ENCODE measurements at places on chromosomes 2 and 18.

GRCh38 chr2:112155331-112156151, 17.4 kb downstream of the FBLN7 start:
- peak overlapping the region; percentile 22 for H3K4me3 ChIP-seq
- H3K27ac ChIP-seq: no peak overlapping the region
- H3K27me3 ChIP-seq: no peaks in the 10 kb centered on the region
- no peaks in the 10 kb centered on the region for H3K36me3 ChIP-seq
- DNase-seq: peak; percentile 36

GRCh38 chr18:54004828-54005227, 219.6 kb downstream of the MBD2 start:
- no peaks in the 10 kb centered on the region for H3K27me3 ChIP-seq
- H3K36me3 ChIP-seq: no peaks in the 10 kb centered on the region
- H3K4me1 ChIP-seq: no peaks in the 10 kb centered on the region
- no peak for DNase-seq
- H3K4me3 ChIP-seq: no peak overlapping the region

DNA sequence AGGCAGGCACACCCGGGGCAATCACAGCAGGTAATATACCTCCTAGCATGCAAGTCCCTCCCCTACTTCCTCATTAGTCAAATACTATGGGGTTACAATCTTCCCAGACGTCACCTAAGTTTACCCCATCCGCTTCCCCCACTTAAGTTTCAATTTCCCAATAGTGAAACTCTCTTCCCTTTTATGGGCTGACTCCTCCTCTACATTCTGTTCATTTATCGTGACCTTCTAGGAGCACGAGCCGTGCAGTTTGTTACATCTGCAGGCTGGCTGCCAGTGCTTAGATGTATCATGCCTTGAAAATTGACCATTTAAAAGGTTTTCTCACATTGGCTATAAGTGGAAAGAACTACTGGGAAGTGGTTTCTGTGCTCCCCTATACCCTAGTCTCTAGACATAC, 1357.8 kb upstream of the CRIM1 start:
- DNase-seq: no peak
- no peak overlapping the region for H3K4me3 ChIP-seq
- H3K4me1 ChIP-seq: no peaks in the 10 kb centered on the region

GRCh38 chr18:78242254-78242643, 737.4 kb upstream of the SALL3 start:
- H3K4me3 ChIP-seq: no peak overlapping the region
- no peaks in the 10 kb centered on the region for H3K27me3 ChIP-seq
- H3K4me1 ChIP-seq: no peaks in the 10 kb centered on the region
- no peak overlapping the region for H3K27ac ChIP-seq

- no peak overlapping the region for H3K4me3 ChIP-seq
- H3K27me3 ChIP-seq: no peaks in the 10 kb centered on the region
- DNase-seq: no peak
- no peaks in the 10 kb centered on the region for H3K4me1 ChIP-seq
Measured at GRCh38 chr18:80046011-80046410, 11.8 kb downstream of the RBFA start.

GRCh38 chr2:2738276-2738675, 407.2 kb upstream of the MYT1L start:
- H3K4me1 ChIP-seq: no peaks in the 10 kb centered on the region
- H3K27ac ChIP-seq: no peak overlapping the region
- no peak for DNase-seq
- no peaks in the 10 kb centered on the region for H3K27me3 ChIP-seq
- H3K4me3 ChIP-seq: no peak overlapping the region

DNA sequence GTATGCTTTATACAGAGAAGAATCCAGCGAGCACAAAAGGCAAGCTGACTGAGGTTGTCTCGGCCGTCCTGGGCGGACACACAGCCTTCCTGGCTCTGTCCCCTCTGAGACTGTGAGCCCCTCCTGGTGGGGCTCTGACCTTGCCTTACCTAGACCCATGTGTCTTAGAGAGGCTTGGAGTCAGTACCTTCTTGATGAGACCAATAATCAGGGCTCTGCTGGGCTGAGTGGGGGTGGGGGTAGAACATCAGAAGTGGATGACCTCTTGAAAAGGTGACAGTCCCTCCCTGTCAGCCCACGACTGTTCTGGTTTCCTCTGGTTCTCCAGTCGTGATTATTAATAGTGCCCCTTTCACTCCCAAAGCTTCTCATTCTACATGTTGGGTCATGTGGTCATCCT, 31.2 kb downstream of the TWIST2 start:
- no peak overlapping the region for H3K4me3 ChIP-seq
- no peaks in the 10 kb centered on the region for H3K4me1 ChIP-seq
- no peak overlapping the region for H3K27ac ChIP-seq
- no peaks in the 10 kb centered on the region for H3K27me3 ChIP-seq
- H3K36me3 ChIP-seq: no peaks in the 10 kb centered on the region
- DNase-seq: no peak

DNA sequence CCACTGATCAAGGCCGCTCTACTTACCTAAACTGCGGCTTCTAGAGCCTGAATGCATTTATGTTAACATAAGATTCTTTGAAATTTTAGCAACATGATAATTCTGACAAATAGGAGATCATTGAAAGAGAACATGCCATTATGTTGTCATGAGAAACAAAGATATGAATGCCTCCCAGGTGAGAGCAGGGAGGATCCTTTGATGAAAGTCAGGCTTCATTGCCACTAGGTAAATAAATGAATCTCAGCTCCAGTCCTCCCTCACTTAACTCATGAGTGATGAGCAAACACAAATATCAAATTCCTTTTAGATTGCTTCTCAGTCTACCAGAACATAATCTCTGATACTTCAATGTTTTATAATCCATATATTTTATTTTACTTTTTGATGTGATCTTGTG, 463.2 kb upstream of the CDH7 start:
- no peak overlapping the region for H3K27ac ChIP-seq
- H3K4me3 ChIP-seq: no peak overlapping the region
- H3K36me3 ChIP-seq: no peaks in the 10 kb centered on the region
- H3K4me1 ChIP-seq: no peaks in the 10 kb centered on the region
- no peak for DNase-seq

DNA sequence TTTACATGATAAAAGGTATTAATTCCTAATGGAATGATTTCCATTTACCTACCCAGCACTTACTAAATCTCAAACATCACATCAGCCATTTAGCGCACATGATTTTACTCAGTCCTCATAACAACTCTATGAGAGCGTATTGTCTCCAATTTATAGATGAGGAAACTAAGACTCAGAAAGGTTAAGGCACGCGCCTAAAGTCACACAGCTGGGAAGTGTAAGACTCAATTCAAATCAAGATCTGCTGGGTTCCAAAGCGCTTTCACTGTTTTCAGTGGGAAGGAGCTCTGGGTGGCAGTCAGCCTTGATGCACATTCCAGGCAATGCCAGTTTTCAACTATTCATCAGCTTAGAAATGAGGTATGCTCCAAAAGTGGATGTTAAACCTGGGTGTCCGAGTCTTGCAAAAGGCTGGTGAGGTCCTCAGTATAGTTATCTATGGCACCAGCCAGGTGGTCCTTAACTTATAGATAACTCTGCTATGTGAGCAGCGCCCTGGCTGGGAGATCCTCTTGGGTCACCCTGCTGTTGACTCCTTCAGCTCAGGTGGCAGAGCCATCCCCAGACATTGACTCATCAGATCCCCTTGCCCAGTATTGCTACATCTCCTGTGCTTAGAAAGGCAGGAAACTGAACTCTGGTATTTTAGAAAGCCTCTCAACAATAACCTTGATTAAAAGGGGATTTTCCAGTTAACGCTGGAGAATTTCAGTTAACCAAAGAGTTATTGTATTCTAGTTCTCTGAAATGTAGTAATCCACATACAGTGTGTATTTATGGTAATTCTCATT, 47.1 kb downstream of the SLC4A1AP start:
- no peak overlapping the region for H3K27ac ChIP-seq
- H3K4me3 ChIP-seq: no peak overlapping the region
- DNase-seq: no peak
- no peaks in the 10 kb centered on the region for H3K27me3 ChIP-seq
- H3K4me1 ChIP-seq: peaks cover 5% of the 10 kb centered on the region

- peak overlapping the region; percentile 84 for H3K4me3 ChIP-seq
- H3K36me3 ChIP-seq: no peaks in the 10 kb centered on the region
- peak overlapping the region; percentile 59 for H3K27ac ChIP-seq
- no peaks in the 10 kb centered on the region for H3K27me3 ChIP-seq
- DNase-seq: no peak
Measured at GRCh38 chr2:96209011-96209728, 543 bp upstream of the STARD7 start.

DNA sequence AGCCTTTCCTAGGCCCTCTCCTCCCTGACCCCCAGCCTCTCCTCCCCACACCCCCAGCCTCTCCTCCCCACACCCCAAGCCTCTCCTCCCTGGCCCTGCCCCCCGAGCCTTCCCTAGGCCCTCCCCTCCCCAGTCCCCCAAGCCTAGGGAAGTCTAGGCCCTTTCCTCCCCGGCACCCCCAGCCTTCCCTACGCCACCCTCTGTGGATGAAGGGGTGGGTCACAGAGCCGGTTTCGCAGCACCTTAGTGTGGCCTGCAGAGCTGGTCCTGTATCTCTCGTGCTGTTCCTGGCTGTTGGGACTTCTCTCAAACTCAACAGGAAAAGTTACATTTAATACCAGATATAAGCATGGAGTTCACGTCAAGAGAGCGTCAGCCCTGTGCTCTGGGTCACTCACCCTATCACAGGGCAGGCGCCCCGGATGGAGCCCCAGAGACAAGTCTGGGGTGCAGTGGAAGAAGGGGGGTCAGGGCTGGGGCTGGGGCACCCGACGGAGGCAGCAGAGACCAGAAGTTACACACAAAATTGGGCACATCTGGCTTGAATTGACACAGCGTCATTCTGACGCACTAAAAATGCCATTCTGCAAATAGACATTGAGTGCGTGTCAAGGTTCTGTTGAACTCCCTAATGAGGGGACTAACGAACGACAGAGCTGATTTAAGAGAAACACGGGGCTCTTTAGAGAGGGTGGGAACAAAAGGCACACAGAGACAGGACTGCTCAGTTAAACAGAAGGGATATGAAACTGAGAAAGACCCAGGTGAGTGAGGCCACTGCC, 24.0 kb downstream of the KCNIP3 start:
- H3K36me3 ChIP-seq: no peaks in the 10 kb centered on the region
- H3K27me3 ChIP-seq: no peaks in the 10 kb centered on the region
- H3K4me3 ChIP-seq: no peak overlapping the region
- H3K27ac ChIP-seq: no peak overlapping the region

GRCh38 chr2:218780851-218781690, 876 bp upstream of the CYP27A1 start:
- no peaks in the 10 kb centered on the region for H3K36me3 ChIP-seq
- H3K27me3 ChIP-seq: peaks cover 12% of the 10 kb centered on the region
- no peak overlapping the region for H3K4me3 ChIP-seq
- no peak overlapping the region for H3K27ac ChIP-seq
- no peak for DNase-seq

- H3K36me3 ChIP-seq: no peaks in the 10 kb centered on the region
- H3K27ac ChIP-seq: no peak overlapping the region
- no peak overlapping the region for H3K4me3 ChIP-seq
- H3K27me3 ChIP-seq: no peaks in the 10 kb centered on the region
Measured at GRCh38 chr2:36338827-36339145, 16.8 kb upstream of the CRIM1 start.

DNA sequence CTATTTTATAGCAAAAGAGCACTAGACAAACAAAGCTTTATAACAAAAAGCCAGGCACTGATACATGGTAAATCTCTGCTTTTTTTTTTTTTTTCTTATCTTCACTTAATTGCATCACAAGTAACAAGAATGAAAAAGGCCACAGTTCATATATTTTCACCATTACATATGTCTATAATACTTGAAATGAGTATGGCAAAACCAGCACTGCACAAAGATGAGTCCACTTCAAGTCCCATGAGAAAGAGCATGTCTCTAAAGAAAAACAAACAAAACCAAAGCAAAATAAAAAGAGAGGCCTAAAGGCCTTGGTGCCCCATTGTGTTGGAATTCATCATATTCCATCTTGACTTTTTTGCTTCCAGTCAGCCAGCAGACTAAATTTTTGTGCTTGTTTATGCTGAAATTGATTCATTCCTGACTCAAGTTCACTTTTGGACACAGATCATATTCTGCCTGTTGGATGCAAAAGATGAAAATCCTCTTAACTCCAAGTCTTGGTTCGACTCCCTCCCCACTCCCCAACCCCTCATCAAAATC, 264.9 kb upstream of the CCDC68 start:
- H3K27ac ChIP-seq: no peak overlapping the region
- no peaks in the 10 kb centered on the region for H3K27me3 ChIP-seq
- no peak overlapping the region for H3K4me3 ChIP-seq
- peaks cover 35% of the 10 kb centered on the region for H3K36me3 ChIP-seq
- DNase-seq: no peak

- no peaks in the 10 kb centered on the region for H3K36me3 ChIP-seq
- no peak overlapping the region for H3K4me3 ChIP-seq
- H3K4me1 ChIP-seq: peaks cover 8% of the 10 kb centered on the region
- H3K27me3 ChIP-seq: no peaks in the 10 kb centered on the region
- no peak for DNase-seq
Measured at GRCh38 chr18:77160515-77160914, 27.9 kb upstream of the MBP start.

DNA sequence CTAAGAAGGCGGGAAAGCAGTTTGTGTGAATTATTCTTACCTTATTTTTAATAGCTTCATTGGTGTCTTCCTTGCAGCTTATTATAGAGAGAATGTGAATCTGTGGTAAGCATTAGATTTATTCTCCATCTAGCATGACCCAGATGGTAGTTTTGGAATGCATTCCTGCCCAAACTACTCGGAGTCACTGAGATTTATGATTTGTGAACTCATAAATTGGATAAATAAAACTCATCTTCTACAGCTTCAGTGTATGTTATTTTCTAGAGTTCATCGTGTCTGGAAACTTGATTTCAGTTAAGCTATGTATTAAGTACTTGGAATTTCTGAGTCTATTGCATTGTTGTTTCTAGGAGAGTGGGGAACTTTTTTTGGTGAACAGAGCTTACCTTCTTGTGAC, 170.5 kb downstream of the FAM210A start:
- no peak overlapping the region for H3K27ac ChIP-seq
- no peaks in the 10 kb centered on the region for H3K36me3 ChIP-seq
- H3K27me3 ChIP-seq: no peaks in the 10 kb centered on the region
- no peak overlapping the region for H3K4me3 ChIP-seq

Data from B cell (primary cell).